Stimulated activated CD8-positive, alpha-beta memory T cell treated with anti-CD3 and anti-CD28 coated beads, Interleukin-4, amount 100 ng/mL, for 1 hour (primary cell): ENCODE measurements at places on chromosomes 13 and 19.

- no peak for DNase-seq
These were observed 167.3 kb downstream of the USP12 start for GRCh38 chr13:27004326-27004725.

GRCh38 chr19:46744005-46744691, 1.7 kb upstream of the FKRP start:
- no peak for DNase-seq

DNA sequence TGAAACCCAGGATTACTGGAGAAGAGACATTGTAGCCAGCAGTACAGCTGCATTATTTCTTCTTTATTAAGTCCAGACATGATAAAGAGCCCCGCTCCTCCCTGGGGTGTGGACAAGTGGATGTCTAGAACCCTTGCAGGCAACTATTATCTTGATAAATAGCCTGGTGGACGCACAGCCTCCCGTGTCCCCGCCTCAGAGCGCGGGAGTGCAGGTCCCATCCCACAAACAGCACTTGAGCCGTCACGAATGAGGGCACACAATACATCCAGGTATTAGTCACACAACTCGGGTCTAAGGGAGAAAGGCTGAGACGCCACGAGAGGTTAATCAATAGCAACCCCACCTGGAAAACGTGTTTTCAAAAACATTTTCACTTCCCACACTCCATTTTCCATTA, 213.2 kb upstream of the SOX1 start:
- no peak for DNase-seq

DNA sequence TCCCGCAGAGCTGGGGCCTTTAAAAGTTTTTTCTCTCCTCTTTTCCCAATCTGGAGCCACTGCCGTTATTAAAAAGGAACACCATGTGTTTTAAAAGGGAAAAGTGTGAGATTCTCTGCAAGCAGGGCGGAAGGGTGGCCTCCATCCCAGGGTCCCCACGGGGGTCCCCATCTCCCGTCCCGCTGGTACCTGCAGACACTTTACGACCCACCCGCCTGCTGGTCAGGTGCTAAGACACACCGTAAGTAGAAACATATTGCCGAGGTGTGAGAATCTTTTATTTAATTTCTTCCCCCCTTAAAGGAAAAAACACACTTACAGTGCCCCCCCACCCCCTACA, 1.8 kb downstream of the CRLF1 start:
- DNase-seq: no peak

DNA sequence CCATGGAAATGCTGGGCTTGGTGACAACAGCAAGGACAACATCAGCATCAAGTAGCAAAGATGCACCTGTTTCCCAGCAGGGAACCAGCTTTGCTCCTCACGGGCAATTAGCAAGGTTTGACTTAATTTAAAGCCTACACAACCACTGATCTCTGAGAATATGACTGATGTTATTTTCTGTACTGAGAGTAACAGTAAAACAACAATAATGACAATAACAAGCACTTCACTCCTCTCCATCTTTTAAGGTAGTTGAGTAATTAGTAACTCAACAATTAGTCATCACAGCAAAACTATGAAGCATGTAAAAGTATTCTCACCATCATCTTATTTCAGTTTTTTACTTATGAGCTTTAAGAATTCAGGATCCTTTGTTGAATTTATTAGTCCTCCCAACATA, 37.3 kb downstream of the ENOX1 start:
- no peak for DNase-seq

GRCh38 chr19:41030651-41031050, 39.6 kb downstream of the CYP2B6 start:
- DNase-seq: no peak

DNA sequence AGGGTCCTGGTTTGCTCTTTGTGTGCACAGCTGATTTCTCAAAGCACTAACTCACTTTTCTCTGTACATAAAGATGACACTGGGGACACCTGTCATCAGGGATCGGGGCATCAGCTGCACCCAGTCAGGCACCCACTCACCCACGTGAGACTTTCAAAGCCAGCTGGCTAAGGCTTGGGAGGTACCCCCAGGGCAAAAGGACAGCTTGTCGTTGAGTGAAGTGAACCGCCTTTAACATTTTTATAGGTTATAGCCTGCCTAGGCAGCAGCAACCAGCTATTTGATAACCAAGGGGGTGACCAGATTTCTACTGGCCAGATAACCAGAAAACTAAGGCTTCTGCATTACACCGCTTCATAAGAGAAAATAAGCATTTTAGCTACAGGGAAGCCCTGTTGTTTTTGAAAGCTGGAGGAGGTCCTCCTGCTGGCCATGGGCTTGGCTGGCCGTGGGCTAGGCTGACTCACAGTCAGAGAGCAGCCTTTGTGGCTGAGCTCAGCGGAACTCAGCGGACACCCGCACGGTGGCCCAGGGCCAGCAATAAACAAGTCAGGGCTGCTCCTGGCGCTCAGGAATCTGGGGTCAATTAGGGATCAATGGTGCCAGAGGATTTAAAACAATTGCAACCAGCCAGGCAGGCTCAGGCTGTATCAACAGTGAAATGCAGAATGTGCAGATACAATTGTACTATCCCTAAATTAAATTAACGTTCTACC, 57.1 kb downstream of the ALOX5AP start:
- no peak for DNase-seq

DNA sequence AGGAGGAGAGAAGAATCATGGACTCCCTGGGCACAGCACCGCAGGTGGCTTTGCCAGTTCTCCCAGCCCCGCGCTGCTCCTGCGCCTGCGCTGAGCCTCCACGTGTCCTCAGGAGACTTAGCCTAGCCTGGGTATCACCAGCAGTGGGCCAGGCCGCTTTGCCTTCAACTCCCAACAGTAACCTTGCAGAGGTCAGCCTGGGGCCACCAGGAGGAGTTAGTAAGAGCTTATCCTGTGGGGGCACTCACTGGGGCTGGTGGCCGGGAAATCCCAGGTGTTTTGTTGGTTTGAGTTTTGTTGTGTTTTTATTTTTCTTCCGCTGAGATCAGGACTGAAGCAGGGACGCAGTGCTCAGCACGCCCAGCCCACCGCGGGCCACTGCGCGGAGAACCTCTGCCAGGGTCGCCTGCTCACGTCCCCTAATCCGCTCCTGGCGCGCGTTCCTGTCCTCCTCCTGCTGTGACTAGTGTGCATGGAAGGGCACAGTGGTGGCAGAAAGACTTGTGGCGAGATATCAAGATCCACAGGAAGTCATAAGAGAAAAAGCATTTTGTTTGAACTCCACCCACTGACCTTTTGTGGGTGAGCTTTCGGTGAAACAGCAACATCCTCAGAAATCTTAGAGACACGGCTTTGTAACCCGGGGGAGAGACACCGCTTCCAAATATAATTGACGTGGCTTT, 207.4 kb upstream of the RFC3 start:
- DNase-seq: no peak

DNA sequence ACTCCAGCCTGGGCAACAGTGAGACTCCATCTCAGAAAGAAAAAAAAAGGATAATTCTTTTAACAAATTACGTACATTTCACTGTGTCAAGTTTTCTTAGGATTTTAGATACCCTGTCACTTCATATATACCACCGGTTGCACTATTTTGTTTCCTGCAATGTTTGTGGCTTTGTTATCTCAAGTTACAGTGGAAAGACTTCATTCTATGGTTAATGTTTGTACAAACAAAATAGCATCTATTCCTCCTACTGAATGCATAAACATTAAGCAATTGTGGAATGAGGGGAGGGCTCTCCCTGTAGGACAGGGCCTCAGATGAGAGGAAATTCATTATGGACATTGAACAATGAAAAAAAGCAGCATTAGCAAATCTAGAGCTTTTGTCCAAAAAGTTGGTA, 120.1 kb downstream of the DNAJC3 start:
- no peak for DNase-seq

GRCh38 chr13:113033054-113033850, 64.2 kb downstream of the MCF2L start:
- no peak for DNase-seq

GRCh38 chr19:35755550-35756376, 1.1 kb downstream of the HSPB6 start:
- DNase-seq: no peak

- no peak for DNase-seq
These were observed 31.7 kb upstream of the CYP4F8 start for GRCh38 chr19:15583346-15583745.

GRCh38 chr13:107374038-107374437, 806.1 kb upstream of the ARGLU1 start:
- no peak for DNase-seq

DNA sequence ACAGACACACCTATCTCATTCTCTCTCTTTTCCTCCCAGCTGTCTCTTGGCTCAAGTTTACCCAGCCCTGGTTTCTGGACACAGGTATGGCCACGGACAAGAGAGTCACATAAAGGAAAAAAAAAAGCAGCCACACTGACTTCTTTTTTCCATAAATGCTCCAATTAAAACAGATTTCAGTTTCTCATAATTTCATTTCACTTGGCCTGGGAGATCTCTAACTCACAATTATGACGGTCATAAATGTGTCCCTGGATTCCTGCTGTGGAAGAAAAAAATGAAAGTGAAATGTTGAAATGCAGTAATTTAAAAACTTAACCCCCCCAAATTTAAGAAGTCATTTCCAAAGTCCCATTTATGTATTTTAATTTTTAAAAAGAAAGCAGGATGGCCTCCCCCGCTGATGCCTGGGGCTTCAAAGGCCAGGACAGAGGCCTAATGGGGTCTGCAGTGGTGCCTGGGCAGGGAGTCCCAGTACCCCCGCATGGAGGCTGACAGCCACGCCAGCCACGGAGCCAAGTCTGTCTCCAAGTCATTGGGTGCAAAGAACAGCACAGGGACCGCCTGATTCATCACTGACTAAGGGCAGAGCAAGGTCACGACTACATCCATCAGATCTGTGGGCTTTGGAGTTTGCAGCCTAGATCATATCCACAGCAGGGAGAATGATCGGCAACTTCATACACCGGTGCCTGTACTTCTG, 79.7 kb downstream of the TSHZ3 start:
- DNase-seq: no peak

- no peak for DNase-seq
These were observed 13.4 kb upstream of the ERFL start for GRCh38 chr19:41941410-41942202.

- DNase-seq: no peak
These were observed 34.1 kb downstream of the ELL start for GRCh38 chr19:18487576-18488402.

DNA sequence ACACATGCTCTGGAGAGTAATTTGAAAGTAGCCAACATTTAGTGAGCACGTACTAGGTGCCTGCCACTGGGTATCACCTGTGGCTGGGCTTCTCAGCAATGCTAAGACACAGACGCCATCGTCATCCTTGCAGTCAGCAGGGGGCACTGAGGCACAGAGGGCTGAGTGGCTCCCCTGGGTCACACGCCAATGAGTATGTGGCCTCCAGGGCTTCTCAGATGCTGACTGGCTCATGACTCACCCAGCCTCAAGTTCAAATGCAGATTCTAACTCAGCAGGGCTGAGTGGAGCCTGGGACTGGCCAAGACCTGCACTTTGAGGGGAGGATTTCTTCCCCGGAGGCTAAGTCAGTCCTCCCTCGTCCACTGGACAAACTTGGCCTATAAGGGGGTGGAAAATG, 115.1 kb upstream of the CACNA1A start:
- no peak for DNase-seq

DNA sequence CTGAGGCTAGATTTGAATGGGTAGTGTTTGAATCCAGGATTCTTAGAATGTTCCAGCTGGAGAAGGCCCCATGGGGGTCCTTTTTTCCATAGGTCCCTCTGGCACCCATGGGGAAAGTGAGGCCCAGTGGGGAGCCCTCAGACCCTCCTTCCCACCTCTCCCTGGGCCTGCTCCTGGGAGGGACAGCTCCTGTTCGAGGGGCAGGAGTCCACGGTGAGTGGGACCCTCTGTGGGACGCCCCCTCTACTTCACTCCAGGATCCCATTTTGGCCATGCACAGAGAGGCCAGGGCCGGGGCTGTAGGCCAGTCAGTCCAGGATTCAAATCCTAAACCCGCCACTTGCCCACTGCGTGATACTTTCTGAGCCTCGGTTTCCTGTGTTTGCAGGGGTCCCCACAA, 7.6 kb downstream of the MEF2B start:
- DNase-seq: no peak

- no peak for DNase-seq
These were observed 27.7 kb downstream of the STK24 start for GRCh38 chr13:98549006-98549727.

GRCh38 chr13:31208559-31209122, 8.9 kb downstream of the B3GLCT start:
- DNase-seq: no peak

DNA sequence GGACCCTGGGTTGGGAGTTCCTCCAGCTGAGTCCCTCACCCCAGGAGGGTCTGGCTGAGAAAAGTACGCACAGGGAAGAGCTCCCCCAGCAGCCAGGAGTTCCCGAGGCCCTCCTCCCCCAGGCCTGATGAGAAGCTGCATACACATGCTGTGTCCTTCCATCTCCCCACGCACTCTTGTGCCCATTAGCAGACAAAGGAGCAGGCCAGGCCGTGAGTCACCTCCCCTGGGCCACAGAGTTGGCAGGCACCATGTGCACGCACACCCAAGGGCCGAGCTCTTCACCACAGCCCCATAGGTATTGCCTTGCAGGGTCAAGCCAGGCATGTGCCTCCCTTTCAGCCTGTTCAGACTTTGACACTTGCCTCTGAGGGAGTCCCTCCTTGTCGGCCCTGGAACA, 17.5 kb downstream of the MAU2 start:
- DNase-seq: no peak

- peak; percentile 40 for DNase-seq
These were observed 40.5 kb downstream of the USP12 start for GRCh38 chr13:27130979-27131623.

GRCh38 chr19:55193481-55193880, 13.4 kb upstream of the SYT5 start:
- no peak for DNase-seq

DNA sequence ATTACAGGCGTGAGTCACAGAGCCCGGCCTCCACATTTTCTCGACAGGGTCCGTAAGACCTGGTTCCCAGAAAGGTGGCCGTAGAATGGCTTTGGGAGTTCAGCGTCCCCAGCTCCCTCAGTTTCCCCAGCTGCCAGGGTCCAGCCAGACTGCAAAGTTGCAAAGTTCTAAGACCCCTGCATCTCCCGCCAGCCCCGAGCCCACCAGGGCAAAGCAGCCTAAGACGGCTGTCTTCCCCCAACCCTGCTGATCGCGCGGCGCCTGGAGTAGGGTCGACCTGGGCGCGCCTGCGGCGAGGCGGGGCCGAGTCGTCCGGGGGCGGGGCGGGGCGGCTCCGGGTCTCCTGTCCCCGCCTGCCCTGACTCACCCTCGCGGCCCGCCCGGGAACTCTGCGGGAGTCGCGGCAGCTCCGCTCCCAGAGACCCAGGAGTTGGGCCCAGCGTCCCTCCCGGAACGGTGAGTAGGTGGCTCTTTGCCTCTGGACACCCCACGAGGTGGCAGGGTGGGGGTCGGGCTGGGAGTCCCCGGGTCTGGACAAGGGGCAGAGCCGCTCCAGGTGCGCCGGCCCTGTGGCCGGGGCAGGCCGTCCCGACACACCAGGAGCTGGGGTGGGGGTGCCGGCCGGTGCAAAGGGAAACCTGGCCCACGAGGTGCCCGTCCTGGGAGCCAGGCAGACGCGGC, at the start of gene LRRC8E:
TSS of gene LRRC8E (plus strand) at position 366 of the 681 bp plus-strand sequence. CDS start 7,094 bp downstream, outside the sequence.
- DNase-seq: peak; percentile 16

DNA sequence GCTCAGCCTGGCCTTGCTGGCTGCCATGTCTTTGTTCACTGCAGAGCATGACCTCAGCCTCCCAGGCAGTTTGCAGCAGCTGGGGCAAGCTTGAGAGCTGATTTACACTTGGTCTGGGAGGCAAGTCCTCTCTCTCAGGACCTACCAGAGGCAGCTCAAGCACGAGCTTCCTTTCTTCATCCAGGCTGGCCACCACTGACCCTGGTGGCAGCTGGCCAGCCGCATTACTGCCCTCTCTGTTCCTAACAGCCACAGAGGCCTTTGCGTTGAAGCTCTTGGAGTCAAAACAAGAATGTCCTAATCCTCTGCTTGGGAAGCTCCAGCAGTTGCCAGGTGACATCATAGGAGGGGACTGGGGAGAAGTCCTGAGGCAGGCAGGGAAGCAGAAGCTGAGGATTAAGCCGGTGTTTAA, 85.7 kb downstream of the NUFIP1 start:
- DNase-seq: no peak
